Ureter (tissue), 1 donor: ENCODE measurements at places on chromosomes 3 and 15. TPM values are rescaled to one million over a fixed set of nuclear protein-coding genes. Genes with fewer than 3 reads are reported as not detected.

- no peak for DNase-seq
Measured at GRCh38 chr15:72927451-72927850, 124.8 kb upstream of the NEO1 start.

GRCh38 chr3:26365706-26366105, 256.9 kb upstream of the LRRC3B start:
- DNase-seq: no peak

NFKBIZ gene
- total RNA-seq: 81.8 TPM

DNA sequence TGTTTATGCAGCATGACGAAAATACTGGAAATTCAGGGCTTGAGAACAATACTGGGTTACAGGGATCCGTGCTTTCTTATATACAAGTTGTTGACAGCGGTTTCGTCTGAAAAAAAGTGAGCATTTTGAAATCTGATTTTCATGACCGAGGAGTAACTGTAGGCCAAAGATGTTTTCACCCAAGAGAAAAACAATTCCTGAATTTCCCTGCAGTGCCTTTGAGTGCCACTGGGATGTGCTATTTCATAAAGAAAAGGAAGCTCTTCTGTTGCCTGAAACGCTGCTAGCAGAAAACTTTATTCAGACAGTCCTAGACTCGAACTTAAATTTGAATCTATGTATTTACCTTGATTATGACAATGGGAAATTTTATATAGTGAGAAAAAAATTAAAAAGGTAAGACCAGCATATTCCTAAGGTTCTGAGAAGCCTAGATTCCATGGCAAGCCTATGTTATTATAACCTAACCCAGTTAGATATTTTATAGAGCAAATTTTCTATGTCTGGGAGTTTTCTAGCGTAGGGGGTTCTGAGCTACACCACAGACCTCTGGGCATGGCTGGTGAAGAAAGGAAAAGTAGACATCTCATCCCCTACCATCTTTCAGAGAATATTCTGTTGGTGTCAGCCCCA, 30.2 kb downstream of the KCNAB1 start:
- DNase-seq: peak; percentile 56

DNA sequence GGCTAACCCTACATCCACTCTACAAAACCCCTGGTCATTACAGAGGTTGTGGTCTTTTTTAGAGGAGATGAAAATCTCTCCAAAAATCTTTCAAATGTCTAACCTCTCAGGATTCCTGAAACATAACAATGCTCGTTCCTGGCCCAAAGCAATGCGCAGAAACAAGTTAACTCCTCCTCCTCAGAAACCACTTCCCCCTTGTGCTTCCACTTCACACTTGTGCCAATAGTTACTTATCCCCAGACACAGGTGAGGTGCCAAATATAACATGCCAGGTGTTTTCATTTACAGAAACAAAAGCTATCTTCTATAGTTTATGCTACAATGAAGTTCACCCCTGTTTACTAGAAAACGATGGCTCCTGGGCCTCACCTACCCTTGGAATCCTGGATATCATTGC, 6.2 kb downstream of the NDUFAF1 start:
- DNase-seq: no peak

PLS1 gene
- total RNA-seq: 70.5 TPM

ACSBG1 gene
- total RNA-seq: 1.6 TPM

- DNase-seq: no peak
Measured at GRCh38 chr15:45943240-45943639, 308.4 kb downstream of the SQOR start.

UBE2E1 gene
- total RNA-seq: 107 TPM

DNA sequence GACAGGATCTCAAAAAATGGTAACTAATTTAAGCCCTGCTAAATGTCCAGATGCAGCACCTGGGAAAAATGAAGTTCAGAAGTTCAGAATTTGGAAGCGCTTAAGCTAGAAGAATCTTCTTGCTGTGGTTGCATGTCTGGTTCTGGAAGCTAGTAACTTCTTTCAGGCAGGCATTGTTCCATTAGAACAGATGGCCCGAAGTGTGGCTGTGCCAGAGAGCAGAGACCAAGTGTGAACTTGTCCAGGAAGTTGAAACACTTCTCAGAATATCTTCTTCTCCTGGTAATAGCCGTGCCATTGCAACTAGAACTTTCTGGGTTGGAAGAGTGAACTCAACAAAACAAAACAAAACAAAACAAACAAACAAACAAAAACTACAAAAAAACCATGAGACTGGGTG, 80.0 kb downstream of the MITF start:
- DNase-seq: peak; percentile 43

PPARG gene
- 214 TPM for total RNA-seq

DNA sequence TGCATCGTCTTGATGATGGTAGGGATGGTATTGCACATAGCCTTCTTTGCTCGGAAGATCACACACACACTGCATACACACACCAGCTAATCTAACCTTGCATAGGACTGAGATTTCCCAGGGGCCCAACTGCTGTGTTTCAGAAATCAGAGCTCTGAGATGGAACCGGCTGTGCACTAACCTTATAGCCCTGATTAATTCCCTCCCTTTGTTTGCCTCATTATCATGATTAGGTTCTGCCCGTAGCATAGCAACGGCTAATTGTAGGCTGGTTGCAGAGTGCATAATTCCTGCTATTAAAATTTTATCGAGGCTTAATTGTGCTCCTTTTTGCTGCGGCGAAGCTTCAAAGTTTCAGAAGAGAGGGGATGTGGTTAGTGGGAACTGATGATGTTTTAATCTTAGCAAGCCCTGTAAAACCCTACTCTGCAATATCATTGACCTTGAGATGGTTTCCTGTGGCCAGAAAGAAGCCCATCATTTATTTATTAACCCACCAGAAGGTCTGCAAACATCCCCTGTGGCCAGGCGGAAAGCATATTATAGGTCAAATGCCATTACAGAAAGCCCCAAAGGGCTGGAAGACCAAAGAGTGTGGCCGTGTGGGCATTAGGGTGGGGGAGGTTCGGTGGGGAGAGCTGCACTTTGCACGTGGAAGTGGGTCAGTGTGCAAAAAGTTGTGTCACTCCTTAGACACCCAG, 56.2 kb upstream of the GLCE start:
- DNase-seq: no peak

ABHD2 gene
- 134 TPM for total RNA-seq

LRTM1 gene
- not detected for total RNA-seq
